ENCODE measurements at places on chromosomes 6 and 20.

- DNase-seq, result no peak
Measured at GRCh38 chr20:294602-295001, 2.8 kb upstream of the ZCCHC3 start.

- DNase-seq, result no peak
Measured at GRCh38 chr6:79296211-79296610, 61.7 kb upstream of the HMGN3 start.

DNA sequence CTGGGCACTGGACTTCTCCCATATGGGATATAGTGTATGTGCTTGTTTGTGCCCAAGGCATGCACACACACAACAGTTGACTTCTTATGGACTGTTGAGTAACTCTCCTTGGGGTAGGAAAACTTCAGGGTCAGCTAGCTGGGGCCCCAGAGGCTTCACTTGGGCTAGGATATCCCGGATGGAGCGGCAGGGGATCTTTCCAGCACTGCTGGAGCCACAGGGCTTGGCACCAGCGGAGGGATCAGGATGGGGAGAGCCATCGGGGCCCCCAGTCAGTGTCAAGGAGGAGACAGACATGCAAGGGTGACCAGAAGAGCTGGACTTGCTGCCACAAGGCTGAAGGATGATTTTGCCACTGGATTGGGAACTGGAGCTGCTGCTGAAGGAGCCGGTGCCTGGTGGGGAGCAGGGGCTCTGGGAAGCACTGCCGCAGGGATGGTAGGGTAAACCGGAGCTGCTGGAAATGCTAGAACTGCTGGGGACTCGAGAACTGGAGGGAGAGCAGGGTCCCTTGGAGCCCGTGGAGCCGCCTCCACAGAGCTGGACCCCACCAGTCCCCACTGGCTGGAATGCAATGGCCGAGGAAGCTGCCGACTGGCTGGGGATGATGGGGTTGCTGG is 1.5 kb downstream of the PSORS1C1 start:
- DNase-seq, result no peak

DNA sequence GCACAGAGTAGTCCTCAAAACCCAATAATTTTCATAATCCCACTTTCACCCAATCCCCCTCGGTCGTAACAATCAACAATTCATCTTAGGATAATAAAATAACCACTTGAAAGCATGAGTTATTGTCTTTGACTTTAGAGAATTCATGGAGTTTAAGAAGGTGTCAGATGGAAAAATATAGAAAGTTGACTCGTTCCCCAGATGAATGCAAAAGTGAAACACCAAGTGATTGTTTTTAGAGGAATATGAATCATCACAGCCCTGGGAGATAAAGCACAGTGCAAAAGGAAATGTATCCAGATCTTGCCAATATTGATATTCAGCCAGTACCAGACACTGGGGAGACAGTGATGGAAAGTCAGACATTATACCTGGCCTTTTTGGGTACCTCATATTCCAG is 860.5 kb downstream of the DHX35 start:
- no peak for DNase-seq

GRCh38 chr6:69581581-69581980 is 215.2 kb downstream of the LMBRD1 start:
- no peak for DNase-seq

- no peak for DNase-seq
Measured at GRCh38 chr6:7589221-7589620, 777 bp upstream of the SNRNP48 start.

GRCh38 chr6:55922406-55922805 is 47.0 kb upstream of the BMP5 start:
- no peak for DNase-seq

GRCh38 chr6:15283986-15284361 is 38.1 kb downstream of the JARID2 start:
- no peak for DNase-seq

GRCh38 chr20:40110311-40110831 is 578.7 kb downstream of the MAFB start:
- no peak for DNase-seq

- DNase-seq, result no peak
Measured at GRCh38 chr6:24916496-24916895, 19.3 kb downstream of the RIPOR2 start.

DNA sequence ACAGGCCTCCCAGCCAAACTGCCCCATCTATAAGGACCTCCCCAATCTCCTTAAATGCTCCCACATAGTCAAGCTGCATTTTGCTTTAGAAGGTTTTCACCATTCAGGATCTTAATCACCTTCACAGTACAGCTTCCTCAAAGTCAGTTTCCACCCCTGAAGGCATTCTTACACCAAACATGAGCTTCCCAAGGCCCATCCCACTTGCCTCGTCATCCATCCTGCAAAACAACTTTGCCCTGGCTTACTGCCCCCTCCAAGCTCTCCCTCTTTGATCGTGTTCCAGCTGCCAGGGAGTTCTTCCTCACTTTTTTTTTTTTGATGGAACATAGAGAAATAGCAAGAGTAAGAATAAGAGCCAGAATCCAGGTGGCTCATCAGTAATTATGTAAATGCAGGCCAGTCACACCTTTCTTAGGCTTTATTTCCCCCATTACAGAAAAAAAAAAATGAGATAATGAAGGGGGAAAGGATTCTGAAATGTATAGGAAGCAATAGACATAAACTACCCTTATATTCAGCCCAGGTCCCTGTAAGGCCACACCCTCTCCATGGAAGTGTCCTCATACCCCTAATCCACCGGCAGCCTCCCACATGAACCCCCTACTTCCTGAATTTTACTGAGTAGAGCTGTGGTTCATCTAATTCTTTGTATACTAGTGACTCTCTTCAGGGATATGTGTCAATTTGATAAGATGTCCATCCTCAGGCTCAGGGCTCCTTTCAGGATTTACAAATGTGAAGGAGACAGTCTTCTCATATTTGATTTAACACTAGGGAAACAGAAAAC is 12.7 kb downstream of the TRIM27 start:
- no peak for DNase-seq

DNA sequence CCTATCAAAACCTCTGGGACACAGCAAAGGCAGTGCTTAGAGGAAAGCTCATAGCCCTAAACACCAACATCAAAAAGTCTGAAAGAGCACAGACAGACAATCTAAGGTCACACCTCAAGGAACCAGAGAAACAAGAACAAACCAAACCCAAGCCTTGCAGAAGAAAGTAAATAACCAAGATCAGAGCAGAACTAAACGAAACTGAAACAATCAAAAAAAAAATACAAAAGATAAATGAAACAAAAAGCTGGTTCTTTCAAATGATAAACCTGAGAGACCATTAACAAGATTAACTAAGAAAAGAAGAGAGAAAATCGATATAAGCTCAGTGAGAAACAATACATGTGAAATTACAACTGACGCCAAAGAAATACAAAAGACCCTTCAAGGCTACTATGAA is 34.8 kb upstream of the RUNX2 start:
- DNase-seq, result no peak

- DNase-seq, result no peak
Measured at GRCh38 chr20:1242530-1242929, 16.7 kb downstream of the RAD21L1 start.

- no peak for DNase-seq
Measured at GRCh38 chr6:159221486-159222170, 52.4 kb downstream of the FNDC1 start.

All from hypothalamus (tissue), 51 donors.